ENCODE measurements at places on chromosomes 2 and 18.

GRCh38 chr2:215529271-215529670, 93.4 kb upstream of the FN1 start:
- no peak for DNase-seq

- no peak for DNase-seq
Measured at GRCh38 chr2:149057401-149057800, 18.9 kb downstream of the LYPD6B start.

DNA sequence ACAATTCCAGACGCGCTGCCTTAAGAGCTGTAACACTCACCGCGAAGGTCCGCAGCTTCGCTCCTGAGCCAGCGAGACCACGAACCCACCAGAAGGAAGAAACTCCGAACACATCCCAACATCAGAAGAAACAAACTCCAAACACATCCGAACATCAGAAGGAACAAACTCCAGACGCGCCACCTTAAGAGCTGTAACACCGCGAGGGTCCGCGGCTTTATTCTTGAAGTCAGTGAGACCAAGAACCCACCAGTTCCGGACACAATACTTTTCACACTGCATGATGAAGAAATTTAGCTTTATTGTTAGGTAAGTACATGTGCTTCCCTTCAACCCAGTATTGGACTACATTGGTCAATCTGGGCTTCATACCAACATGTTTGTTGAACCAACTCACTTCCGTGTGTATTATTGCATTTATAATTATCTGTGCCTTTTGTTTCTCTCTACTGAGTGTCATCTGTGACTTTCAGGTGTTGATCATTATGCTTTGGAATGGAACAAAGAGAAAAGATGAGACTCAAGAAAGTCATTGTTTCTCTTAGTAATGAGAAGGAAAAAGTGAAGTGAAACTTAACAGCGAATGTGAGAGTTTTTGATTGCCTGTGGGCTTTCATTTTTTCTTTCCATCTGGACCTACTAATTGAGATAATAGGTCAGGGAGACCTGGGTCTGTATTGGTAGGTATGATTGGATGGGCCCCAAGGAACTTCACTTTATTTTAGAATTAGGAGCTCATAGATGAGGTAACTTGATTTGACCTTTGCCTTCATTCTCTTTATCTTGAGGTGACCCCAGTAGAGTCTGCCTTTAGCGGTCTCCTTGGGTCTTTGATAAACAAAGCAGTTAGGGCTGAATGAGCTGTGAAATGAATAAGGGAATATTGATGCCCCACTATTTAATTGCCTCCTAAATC, 76.1 kb upstream of the CAVIN2 start:
- no peak for DNase-seq

- no peak for DNase-seq
Measured at GRCh38 chr18:11367351-11367750, 218.0 kb upstream of the PIEZO2 start.

- no peak for DNase-seq
Measured at GRCh38 chr18:25594351-25594750, 242.4 kb upstream of the ZNF521 start.

DNA sequence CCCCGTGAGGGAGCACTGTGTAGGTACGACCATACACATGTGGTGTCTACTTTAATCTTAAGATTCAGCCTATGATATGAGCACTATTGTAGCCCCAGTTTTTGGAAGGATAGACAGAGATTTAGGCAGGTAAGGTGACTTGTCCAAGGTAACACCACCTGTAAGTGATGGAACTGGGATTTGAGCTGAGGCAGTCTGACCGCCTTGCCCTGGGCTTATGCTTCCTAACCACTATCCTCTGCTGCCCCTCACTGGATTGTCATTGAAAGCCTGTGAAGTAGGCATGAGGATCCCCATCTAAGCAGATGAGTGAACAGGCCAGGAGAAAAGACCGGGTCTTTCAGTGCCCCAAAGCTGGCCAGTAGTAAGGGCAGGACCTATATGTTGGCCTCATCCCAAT, 343.8 kb downstream of the CYRIA start:
- DNase-seq = no peak

GRCh38 chr2:136210455-136210805, 92.5 kb upstream of the CXCR4 start:
- no peak for DNase-seq

GRCh38 chr2:191724015-191724414, 46.1 kb downstream of the NABP1 start:
- no peak for DNase-seq

DNA sequence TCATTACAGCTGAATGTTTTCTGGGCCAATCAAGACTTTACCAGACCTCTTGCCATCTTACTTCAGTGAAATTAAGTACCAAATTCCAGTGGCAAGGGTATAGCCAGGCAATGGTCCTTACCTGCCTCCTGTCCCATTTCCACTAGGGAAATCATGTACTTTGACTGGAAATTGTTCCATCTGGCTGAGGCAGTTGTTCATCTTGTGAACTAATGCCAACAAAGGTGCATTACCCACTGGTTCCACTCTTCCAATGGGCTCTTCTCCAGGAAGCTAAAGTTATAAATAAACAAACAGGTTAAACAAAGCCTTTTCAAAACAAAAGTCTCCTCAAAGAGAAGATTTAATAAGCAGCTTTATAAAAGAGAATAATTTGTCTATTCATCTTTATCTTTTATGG, 80.7 kb upstream of the DNER start:
- no peak for DNase-seq

GRCh38 chr2:62740221-62740620, 34.7 kb downstream of the EHBP1 start:
- DNase-seq = no peak

GRCh38 chr2:162333968-162334367, 10.0 kb upstream of the GCA start:
- DNase-seq = no peak

DNA sequence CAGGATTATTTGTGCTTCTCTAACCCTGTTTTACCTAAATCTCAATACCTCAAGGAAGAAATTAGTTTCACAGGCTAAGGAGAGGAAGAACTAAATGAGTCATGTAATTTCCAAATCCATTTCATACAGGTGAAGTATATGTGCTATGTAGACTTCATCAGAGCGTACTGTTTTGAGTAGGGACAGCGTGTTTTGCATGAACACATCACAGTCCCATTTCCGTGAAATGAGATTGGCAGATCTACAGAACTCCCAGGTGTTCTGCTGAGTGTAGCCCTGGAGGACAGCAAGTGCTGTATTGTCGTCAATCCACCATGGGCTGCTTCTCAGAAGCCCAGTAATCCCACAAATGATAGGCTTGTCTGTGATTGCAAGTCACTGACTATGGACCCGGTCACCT, 97.7 kb downstream of the XRCC5 start:
- DNase-seq = no peak

DNA sequence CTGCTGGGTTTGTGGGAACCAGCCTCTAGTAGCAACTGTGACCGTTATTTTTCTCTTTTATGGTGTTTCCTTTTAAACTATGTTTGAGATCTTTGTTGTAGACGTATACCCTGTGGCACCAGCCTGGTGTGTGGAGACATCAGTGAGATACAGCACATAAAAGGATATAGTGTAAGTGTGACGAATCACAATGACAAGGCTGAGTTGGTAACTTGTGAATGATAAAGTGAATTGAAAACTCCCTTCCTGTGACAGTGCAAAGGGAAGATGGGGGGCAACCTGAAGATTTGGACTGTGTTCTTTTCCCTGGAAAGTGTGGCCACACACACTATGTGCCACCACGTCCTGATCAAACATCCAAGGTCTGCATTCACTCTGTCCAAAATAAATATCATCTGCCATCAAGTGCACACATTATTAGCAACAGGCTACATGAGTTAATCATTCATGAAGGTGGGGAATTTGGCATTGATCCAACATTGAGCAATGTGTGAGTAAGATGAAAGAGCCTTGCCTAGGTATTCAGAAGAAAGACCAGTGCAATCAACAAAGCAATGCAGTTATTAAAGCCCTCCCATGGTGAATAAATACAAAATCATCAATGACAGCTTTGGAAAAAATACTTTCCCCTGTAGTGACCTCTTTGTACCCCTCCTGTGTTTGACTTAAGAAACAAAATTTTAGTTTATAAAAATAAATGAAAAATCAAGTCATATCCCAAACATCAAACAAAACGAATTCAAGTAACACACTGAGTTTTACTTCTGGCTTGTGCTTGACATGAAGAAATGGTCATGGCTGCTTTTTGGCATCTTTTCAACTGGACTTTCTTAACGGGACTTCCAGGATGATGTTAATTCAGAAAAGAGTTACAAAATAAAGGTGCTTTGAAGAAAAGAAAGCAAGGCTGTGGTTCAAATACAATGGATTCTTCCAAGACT, 1280.5 kb upstream of the ZEB2 start:
- no peak for DNase-seq

DNA sequence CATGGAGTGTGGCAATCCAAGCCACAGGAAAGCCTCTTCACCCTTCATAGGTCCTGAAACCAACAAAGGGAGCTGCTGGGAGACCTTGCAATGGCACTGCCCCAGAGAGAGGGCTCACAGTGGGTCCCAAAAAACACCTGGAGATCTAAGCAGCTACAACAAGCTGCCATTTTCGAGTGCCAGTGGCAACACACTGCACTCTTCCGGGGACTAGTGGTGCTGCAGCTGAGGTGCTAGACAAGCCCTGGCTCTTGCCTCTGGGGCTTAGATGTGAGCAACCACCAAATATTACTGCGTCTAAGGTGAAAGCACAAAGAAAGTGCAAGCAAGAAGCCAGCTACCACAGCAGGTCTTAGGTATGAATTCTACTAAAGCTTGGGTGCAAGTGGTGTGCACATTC, 192.9 kb downstream of the NOL4 start:
- DNase-seq = no peak

DNA sequence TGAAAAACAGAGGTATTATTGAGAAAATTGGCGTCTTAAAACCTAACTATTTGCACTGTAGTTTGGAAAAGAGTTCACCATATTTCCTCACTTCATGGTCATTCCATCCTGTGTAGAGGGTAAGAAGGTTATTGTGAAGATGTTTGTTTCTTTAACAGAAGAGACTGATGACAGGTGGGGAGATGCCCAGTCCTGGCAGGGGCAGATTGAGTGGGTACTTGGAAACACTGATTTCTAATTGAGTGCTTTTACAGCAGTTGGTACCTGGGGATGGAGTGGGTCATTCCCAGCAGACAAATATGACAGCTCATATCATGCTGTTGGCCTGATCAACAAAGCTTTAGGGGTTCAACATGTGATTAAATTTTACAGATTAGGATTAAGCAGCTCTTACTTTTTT, 67.5 kb downstream of the MYOM1 start:
- DNase-seq = no peak

- DNase-seq = no peak
Measured at GRCh38 chr2:98480598-98480997, 35.9 kb downstream of the INPP4A start.

DNA sequence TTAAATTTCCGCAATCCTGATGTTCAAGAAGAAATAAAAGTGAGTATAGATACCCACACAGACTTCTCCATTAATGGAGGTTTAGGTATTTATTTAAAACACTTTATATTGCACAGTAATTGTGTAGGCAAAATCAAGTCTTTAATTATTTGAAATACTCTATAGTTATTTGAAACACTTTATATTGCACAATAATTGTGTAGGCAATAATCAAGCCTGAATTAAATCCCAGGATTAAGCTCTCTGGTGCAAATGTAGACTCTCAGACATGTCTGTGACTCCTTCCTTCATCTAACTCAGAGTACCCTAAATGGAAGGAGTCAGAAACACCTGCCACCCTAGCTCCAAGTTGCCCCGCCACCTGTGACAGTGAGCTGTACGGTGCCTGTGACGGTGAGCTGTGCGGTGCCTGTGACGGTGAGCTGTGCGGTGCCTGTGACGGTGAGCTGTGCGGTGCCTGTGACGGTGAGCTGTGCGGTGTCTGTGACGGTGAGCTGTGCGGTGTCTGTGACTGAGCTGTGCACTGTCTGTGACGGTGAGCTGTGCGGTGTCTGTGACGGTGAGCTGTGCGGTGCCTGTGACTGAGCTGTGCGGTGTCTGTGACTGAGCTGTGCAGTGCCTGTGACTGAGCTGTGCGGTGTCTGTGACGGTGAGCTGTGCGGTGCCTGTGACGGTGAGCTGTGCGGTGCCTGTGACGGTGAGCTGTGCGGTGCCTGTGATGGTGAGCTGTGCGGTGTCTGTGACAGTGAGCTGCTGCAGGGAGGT, 11.0 kb downstream of the SLC3A1 start:
- DNase-seq = no peak

DNA sequence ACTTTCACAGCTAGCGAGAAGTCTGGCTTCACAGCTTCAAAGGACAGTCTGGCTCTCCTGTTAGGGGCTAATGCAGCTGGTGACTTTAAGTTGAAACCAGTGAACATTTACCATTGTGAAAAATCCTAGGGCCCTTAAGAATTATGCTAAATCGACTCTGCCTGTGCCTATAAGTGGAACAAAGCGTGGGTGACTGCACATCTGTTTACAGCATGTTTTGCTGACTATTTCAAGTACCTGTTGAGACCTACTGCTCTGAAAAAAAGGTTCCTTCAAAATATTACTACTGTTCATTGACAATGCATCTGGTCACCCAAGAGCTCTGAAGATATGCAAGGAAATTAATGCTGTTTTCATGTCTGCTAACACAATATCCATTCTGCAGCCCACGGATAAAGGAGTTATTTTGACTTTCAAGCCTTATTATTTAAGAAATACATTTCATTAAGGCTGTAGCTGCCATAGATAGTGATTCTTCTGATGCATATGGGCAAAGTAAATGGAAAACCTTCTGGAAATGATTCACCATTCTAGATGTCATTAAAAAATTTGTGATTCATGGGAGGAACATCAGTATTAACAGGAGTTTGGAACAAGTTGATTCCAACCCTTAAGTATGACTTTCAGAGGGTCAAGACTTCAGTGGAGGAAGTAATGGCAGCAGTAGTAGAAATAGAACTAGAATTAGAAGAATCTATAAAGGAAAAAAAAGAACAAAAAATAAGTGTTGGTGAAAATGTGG, 48.9 kb downstream of the POLR1A start:
- DNase-seq = no peak

GRCh38 chr2:236164201-236164924, 3.8 kb downstream of the GBX2 start:
- DNase-seq = no peak

DNA sequence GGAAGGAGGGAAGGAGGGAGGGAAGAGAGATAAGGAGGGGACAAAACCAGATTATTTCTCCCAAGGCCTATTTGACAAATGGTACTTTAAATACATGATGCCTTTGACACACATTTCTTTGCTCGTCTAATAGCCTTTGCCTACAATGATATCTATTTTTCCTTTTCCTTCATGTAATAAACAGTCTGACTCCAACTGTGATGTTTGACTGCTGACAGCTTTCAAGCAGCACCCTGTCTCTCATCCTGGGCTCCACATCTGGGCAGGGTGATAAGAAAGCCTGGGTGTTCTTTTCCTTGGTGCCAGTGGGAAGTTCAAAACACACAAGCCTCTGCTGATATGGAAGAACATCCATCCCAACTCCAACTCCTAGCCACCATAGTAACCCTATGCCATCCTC, 1277.7 kb upstream of the NXPH2 start:
- no peak for DNase-seq
